ENCODE measurements at places on chromosomes 6 and 20. TPM values are rescaled to one million over a fixed set of nuclear protein-coding genes. Genes with fewer than 3 reads are reported as not detected.

The GSTA1 gene
- total RNA-seq: not detected

The ID4 gene
- total RNA-seq: under 0.01 TPM

DNA sequence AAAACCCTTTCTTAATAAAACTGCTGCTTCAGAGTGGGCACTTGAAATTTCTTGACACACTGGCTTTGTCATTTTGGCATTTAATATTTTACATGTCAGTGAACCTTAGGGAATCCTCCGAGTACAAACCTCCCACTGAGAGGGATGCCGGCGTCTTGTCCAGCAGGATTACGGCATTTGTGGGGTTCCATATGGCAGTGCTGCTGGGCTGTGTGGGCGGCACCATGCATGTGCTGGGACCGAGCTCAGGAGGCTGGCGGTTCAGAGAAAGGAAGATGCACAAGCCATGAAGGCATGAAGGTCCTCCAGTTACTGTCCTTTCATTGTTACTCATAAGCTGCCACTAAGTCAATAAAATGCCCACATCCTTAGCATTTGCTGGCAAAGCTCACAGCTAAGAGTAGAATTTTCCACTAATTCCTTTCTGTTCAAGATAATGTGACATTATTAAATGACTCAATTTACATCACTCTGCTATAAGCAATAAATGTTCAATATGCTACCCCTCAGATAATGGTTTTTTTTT is 61.4 kb downstream of the LY86 start:
- DNase-seq: no peak

DNA sequence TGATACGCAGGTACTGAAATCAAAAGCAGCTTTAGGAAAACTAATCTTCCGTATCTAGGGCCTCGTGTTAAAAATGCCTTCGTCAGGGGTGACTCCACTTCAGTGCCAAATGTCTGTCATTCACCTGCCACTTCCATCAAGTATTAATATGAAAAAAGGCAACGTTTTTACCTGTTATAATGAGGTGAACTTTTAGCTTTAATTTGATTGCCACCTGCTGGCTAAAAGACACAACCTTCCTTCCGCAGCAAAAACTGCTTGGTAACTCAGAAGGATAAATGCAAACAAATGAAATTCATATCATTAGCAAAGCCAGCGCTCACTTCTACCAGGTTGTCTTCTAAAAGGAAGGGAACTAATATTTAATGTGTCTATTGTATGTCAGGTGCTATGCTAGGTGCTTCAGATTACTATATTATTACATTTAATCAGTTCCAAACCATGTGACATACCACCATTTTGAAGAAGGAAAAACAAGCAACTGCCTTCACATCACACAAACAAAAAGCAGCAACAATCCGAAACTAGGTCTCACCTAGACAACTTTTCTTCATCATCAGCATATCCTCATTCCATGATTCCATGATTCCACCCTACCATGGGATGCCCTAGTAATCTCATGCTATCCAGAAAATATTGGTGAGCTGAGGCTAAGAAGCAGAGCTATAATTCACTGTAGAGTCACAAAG is 20.6 kb upstream of the ARHGAP18 start:
- DNase-seq: peak; percentile 56

GRCh38 chr6:147615659-147616456 is 107.4 kb downstream of the SAMD5 start:
- no peak for DNase-seq

GRCh38 chr20:2986466-2986865 is 57.0 kb upstream of the GNRH2 start:
- DNase-seq: no peak
